Activated CD4-positive, alpha-beta T cell treated with anti-CD3 and anti-CD28 coated beads, Interleukin-2, amount 10 ng/mL, durations not matched to agents 24 days and 14 days (primary cell): ENCODE measurements at places on chromosomes 16 and 17.

DNA sequence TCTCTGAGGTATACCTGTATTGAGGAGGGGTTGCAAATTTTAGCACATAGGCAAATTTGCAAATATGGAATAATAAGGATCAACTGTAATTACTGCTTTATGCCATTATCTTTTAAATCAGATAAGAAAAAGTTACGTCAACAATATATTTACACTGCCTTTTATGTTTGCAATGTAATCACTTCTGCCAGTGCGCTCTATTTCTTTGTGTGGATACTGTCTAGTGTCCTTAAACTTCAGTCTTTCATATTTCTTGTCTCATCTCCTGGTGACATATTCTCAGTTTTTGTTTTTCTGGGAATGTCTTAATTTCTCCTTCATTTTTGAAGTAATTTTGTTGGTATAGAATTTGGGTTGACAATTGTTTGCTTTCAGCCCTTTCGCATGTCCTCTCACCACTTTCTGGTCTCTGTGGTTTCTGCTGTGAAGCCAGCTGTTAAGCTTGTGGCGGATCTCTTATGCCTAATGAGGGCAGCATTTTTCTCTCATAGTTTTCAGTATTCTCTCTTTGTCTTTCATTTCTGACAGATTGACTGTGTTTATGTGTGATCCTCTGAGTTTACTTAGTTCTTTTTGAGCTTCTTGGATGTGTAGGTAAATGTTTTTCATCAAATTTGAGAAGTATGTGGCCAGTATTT lies 37.6 kb upstream of the ABCC11 start:
- no peak for DNase-seq

- no peak for DNase-seq
Measured at GRCh38 chr17:61218438-61218837, 181.2 kb upstream of the TBX2 start.

GRCh38 chr16:5917436-5918195 lies 820.0 kb upstream of the EEF2KMT start:
- DNase-seq = no peak

- DNase-seq = no peak
Measured at GRCh38 chr16:80509872-80510271, 30.9 kb upstream of the DYNLRB2 start.

- no peak for DNase-seq
Measured at GRCh38 chr17:50638966-50639713, 4.5 kb downstream of the ABCC3 start.

DNA sequence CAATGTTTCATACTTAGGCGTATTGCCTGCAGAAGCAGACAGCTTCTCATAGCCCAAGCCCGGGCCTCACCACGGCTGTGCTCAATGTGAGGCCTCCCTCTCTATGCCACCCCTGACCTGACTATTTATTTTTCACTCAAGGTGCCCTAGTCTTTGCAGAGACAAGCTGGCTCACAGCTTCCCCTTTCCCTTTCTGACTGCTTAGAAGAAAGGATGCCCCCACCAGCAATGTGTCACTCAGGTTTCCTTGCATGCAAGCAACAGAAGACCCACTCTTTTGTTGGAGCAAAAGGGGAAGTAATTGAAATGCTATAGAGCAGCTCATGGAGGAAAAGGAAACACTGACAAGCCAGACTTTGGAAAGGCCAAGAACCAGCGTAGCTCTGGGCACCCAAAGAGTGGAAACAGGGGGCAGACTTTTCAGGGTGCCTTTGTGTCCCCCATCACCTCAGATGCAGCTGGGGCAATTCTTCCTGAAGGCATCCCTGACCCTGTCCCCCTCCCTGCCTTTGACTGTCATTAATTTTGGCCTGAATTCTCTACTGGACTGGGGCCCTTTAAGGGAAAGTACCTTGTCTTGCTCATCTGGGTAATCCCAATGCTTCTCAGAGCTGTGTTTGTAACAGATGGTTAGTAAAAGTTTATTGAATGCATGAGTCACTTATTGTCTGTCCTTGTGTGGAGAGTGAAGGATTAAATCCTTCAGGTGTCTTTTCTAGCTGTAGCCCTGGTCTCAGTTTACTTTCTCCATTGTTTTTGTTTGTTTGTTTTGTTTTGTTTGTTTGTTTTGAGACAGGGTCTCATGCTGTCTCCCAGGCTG lies 17.8 kb downstream of the RGS9 start:
- DNase-seq = no peak

DNA sequence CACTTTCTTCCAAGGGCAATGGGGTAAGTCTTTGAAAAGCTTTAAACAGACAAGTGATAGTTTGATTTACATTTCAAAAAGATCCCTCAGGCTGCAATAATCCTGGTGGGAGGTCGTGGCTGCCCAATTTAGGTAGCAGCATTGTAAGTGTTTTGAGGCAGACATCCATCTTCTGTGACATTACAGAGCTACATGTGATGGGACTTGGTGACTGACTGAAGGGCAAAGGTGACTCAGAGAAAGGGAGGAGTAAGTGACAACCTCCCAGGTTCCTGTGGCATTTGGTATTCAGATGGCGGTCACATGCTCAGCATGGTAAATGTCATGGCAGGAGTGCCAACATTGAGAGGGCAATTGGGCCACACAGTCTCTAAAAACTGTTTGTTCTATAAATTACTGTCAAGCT lies 26.5 kb downstream of the STAT3 start:
- DNase-seq = peak; percentile 76

- peak; percentile 91 for DNase-seq
Measured at GRCh38 chr17:8120520-8121406, 2.4 kb upstream of the ALOXE3 start.

DNA sequence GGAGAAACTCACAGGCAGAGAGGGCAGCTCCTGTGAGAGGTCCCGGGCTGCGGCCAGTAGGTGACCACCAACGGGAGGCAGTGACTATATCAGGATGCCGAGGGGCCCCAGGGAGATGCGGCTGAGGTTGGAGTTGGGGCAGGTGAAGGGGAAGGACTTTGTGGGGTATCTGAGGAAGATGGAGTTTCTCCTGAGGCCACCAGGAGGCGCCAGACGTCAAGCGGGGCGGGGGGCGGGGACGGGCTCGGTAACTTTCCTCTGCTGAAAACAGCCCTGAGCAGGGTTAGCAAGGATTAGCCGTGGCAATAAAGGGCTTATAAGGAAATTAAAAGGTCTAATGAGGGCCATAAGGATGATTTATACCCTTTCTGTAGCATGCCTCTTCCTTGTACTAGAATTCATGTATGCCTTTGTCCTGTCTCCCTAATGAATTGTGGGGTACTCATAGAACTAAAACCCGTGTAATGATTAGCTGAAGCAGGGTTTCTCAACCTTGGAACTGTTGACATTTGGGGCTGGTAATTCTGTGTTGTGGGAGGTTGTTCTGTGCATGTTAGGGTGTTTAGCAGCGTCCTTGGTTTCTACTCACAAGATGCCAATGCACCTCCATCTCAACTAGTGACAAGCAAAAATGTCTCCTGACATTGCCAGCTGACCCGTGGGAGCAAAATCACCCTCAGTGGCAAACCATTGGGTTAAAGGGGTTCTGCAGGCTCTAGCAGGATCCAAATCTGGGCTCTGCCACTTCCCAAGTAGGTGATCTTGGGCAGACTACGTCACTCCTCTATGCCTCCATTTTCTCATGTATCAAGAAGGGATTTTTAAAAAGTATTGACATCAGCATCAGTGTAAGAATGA lies 74.8 kb upstream of the GRIN2A start:
- DNase-seq = peak; percentile 77

GRCh38 chr17:52762147-52762793 lies 603.8 kb upstream of the CA10 start:
- no peak for DNase-seq

DNA sequence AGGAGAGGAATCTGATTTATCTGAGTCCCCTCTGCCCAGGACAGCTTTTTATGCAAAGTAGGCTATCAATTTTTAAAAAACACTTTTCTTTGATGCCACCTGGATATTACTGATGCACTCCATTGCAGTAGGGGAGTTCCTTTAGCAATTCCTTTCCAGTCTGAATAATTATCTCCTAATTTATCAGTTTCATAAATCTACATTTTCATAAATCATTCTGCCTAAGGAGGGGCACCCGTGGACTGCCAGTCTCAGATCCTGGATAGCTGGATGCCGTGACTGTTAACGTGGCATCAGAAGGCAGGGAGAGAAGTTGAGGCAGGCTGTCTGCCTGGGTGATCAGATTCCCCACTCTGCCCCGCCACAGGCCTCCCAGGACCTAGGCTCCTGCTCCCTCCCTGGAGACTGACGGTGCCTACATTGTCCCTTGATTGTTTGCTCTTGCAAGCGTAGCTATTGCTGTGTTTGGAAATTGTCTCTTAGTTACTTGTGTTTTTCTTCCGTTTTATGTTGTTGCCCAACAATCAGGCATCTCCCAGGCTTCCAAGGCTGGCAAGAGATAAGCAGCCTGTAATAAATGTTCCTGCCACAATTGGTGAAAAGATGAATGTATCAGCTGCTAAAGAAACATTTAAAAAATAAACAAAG lies 75.2 kb downstream of the KATNIP start:
- no peak for DNase-seq

DNA sequence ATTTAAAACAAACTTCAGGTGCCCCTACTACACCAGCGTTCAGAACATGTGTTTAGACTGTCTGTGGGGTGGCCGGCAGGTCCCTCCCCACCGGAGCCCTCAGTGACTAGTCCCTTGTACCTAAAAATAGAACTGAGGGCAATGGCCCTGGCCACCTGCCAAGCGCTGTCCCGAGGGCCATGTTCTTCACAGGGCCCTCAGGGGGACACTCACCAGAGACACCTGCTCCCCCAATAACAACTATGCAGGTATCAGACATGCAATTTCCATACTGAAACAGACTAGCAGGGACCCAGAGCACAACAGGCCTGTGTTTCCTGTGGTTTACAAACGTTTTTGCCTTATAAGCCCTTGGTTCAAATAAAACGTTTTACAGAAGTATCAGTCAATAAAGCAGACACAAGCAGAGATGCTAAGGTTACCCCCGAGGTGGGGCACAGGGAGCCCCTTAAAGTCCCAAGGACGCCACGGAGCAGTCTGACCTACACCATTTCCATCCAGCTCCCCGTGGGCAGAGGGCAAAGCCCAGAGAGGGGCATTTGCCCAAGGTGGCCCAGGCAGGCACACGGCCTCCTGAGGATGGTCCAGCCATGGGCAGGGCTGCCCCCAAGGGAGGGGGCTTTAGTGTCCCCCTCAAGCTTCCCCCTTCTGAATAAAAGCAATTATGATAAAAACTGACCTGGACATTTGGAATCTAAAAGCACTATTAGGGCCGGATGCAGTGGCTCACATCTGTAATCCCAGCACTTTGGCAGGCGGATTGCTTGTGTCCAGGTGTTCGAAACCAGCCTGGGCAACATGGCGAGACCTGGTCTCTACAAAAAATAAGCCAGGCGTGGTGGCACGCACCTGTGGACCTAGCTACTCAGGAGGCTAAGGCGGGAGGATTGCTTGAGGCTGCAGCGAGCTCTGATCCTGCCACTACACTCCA lies 896 bp upstream of the MYLK3 start:
- no peak for DNase-seq

GRCh38 chr17:69477204-69477902 lies 62.9 kb downstream of the MAP2K6 start:
- DNase-seq = no peak

- DNase-seq = no peak
Measured at GRCh38 chr16:11129378-11129781, 126.6 kb downstream of the SOCS1 start.

DNA sequence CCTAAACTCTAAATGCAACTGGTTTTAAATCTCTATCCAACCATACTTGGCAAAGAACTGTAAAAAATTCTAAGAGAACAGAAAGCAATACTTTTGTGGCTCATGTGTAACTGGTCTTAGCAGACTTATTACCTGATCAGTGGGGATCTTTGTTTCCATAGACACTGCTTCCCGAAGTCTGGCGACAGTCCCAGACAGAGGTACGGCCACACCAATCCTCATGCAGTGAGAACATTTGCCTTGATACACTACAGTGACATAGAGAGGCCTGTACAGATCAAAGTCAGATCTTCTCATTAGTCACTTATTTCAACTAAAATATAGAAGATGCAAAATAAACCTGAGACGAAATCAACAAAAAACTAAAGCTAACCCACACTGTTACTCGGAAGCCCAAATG lies 43.9 kb downstream of the USP31 start:
- no peak for DNase-seq

- no peak for DNase-seq
Measured at GRCh38 chr17:74574489-74575142, 7.3 kb upstream of the CD300H start.

DNA sequence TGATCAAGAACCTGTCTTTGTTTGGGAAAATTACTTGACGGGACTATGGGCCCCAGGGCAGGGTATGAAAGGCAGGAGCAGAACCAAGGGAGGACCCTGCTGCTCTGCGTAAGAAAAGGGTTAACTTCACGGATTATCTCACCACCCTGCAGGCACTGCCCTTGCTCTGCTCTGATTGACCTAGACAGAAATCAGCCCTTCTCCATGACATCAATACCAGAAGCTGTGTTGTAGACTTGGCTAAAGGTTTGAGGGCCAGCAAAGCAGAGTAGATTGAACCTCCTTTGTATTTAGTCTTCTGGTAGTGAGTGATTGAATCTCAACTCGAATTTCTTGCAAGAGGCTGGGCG lies 52.9 kb upstream of the ETV4 start:
- no peak for DNase-seq

DNA sequence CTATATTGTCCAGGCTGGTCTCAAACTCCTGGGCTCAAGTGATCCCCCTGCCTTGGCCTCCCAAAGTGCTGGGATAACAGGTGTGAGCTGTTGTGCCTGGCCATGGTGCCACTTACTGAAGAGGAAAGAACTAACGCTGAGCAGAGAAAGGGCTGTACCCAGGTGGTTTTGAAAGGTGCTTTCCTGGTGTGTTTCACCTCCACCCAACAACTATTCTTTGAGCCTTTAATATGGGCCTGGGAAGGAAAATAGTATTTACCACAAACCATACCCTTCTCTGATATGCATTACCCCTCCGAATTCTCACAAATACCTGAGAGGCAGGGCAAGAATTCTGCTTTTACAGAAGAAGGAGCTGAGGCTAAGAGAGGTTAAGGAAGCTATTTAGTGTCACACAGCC lies 24.8 kb downstream of the KPNA2 start:
- no peak for DNase-seq

DNA sequence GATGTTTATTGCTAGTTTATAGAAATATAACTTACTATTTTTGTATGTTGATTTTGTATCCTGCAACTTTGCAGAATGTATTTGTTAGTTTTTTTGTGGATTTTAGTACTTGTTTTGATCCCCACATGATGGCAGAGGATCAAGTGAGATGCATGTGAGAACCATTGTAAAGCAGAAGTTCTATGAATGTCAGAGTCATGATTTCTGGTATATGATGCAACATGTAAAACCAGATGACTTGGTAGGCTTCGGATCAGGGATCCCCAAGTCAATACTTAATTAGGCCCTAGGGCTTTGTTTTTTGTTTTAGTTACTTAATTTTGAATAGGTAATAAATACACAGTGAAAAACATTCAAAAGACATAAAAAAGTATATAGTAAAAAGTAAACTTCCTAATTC lies 45.8 kb downstream of the ESRP2 start:
- DNase-seq = no peak

GRCh38 chr17:4236456-4236855 lies 27.3 kb downstream of the ANKFY1 start:
- no peak for DNase-seq

GRCh38 chr16:29312835-29313558 lies 93.5 kb downstream of the NPIPB11 start:
- DNase-seq = no peak
